ENCODE measurements at places on chromosomes 6 and 20.
A peak's percentile ranks its signal among the peaks of the same experiment; 100 is the strongest.

DNA sequence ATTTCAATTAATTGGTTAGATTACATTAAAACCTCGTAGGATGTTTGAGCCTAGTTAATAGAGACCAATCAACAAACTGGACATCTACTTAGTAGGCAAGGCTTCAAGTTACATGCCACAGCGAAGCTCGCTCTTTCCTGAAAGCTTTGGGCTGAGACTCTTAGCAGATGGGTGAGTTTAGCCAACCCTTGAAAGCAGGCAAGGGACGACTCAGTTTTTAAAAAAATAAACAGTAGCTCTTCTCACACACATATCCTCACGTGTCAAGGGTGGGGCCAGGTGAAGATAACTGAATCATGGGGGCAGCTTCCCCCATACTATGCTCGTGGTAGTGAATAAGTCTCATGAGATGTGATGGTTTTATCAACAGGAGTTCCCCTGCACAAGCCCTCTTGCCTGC lies 775 bp downstream of the MTFR2 start:
- DNase-seq, result no peak

DNA sequence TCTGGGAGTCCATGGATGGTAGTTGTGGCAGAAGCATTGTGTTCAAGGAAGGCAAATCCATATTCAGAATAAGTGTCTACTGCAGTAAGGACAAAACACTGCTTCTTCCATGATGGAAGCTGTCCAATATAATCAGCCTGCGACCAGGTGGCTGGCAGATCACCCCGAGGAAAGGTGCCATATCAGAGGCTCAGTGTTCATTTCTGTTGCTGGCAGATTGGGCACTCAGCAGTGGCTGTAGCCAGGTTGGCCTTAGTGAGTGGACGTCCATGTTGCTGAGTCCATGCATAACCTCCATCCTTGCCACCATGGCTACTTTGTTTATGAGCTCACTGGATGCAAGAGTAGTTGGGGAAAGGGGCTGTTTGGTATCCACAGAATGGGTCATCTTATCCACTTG lies 130.2 kb downstream of the SGK1 start:
- DNase-seq, result no peak

DNA sequence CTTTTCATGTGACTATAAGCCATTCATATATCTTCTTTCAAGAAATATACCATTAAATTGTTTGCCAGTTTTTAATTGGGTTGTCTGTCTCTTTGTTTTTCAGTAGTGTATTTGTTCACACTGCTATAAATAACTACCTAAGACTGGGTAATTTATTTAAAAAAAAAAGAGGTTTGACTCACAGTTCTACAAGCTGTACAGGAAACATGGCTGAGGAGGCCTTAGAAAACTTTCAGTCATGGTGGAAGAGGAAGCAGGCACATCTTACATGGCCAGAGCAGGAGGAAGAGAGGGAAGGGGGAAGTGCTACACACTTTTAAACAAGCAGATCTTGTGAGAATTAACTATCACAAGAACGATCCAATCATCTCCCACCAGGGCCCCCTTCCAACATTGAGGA lies 255.3 kb downstream of the EPM2A start:
- no peak for DNase-seq

DNA sequence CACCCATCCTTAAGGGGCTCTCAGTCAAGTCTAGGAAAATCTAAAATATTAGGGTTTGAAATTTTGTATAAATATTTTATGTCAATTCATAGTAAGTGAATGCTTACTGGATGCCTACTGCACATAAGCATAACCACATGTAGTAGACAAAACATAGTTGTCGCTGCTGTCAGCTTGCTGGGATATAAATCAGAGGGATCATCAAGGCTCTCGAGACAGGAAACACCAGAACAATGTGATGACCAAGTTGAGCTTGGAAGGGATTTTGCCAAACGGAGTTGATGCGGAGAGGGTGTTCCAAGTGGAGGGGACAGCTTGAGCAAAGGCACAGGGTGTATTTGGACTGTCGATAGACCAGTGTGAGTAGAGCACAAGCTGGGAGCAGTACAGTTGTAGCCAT lies 105.8 kb upstream of the SUPT3H start:
- DNase-seq, result peak; percentile 19

DNA sequence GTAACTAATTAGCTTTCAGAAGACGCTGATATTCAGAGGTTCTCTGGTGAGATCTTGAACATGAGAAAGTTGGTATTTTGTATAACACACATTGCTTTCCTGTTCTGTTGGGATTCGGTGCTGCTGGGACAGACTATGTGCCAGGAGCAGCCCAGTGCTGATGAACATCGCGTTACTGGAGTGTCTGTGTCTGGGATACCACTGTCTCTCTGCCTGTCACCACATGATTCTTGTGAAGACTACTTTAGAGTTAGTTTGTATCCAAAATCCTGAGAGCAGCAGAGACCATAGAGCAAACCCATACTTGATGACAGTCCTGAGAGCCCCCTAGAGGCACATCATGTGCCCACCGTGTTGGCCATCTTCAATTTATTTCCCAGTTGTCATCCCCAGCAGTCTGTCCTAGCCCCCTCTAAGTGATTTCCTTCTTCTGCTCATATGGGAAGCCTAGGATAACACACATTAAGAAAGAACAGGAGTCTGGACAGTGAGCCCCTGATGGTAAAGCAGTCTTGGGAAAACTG lies 41.8 kb upstream of the TINAG start:
- DNase-seq, result no peak

All from astrocyte of the spinal cord (primary cell).